Fibroblast of the conjunctiva (primary cell): ENCODE measurements at places on chromosomes 4 and X.
A peak's percentile ranks its signal among the peaks of the same experiment; 100 is the strongest.

- no peak for DNase-seq
Measured at GRCh38 chr4:25984266-25984665, 70.2 kb downstream of the SMIM20 start.

DNA sequence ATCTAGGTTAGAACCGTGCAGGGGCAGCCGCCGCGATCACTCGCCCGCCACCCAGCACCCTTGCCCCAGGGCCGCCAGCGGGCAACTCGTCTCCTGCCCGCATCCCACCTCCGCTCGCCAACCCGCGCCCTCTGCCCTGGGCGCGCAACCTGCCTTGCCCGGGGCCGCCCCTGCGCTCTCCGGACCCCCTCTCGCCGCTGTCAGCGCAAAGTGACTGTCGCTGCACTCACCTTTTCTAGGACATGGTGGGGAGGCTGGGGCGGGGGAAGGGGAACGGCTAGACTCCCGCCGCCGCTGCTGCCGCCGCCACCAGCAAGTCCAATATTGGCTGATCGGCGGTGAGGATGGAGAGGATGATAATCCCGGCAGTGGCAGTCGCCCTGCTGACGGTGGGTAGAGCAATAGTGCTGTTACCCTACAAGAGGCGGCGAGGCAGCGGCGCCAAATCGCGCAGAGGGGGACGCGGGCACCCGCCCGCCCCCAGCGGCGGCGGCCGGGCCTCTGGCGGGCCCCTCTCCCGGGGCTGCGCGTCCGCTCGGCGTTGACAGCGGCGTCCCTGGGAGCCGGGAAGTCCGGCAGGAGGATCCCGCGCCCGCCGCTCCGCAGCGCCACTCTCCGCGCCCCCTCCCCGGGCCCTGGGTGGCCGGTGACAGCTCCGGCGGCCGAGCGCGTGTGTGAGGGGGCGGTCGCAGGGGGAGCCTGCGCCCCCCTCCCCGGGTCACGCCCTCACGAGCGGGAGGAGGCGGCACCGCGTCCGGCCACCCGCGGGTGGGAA, 2.3 kb upstream of the NR3C2 start:
- no peak for DNase-seq

- DNase-seq = no peak
Measured at GRCh38 chr4:108458681-108459080, 161.7 kb upstream of the RPL34 start.

DNA sequence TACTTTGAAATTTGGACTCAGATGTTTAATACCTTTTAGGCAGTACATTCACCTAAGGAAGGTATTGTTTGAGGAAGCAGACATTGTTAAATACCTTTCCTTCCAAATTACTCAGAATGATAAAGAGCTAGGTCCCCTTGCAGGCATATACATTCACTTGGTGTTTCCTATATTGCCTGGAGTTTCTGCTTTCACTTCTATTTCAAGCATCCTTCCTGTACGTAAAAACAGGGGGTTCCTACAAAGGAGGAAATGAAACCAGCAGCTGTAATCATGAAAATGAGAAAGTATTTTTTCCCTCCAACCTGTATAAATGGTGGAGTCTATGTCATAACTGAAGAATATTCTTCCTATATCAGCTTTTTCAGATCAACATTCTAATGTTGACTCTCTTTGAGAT, 90.4 kb upstream of the RASGEF1B start:
- DNase-seq = no peak

DNA sequence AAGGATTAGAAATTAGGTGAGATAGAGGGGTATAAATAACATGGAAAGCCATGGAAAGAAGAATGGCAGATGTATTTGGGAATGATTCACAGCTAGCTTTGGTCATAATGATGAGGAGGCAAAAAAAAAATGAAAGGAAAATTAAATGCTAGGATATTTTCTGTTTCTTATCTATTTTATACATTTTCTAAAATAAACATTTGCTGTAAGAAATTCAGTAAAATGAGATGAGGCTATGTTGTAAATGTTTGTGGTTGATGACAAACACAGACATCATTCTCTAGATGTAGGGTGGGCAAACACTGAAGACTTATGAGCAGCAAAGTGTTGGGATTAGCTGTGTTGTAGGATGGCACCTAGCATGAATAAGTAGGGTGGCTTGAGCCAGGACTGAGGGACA, 407.1 kb downstream of the IL15 start:
- DNase-seq = no peak

GRCh38 chr4:39825741-39826231, 127.8 kb downstream of the UBE2K start:
- peak; percentile 36 for DNase-seq

GRCh38 chrX:111114806-111115205, 18.8 kb downstream of the PAK3 start:
- DNase-seq = no peak

GRCh38 chr4:17721496-17722355, 59.7 kb downstream of the FAM184B start:
- DNase-seq = peak; percentile 30

DNA sequence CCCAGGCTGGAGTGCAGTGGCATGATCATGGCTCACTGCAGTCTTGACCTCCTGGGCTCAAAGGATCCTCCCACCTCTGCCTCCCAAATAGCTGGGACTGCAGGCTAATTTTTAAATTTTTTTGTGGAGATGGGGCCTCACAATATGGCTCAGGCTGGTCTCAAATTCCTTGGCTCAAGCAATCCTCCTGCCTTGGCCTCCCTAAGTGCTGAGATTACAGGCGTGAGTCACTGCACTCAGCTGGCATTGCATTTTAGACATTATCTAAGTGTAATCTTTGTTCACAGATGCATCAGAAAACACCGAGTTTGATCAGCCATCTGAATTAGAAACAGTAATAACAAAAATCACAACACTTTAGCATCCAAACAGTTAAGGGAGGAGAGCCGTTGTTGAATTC, 53.4 kb upstream of the CBR4 start:
- no peak for DNase-seq

DNA sequence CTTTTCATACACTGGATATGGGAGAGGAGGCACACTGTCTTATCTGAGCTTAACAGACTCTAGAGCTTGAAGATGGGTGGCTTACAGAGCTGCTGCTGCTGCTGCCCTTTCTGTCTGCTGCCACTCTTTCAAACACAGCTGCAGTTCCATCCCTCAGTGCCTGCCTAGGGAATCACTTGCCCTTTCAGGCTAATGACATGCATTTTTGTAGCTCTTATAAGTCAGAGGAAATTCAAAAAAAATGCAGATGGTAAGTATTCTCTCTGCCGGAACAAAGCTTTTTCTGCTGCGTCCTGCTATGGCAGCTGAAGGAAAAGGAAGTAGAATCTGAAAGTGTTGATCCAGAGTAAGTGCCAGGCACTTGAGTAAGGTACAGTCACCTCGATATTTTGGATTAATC, 460.4 kb upstream of the DIAPH2 start:
- no peak for DNase-seq

DNA sequence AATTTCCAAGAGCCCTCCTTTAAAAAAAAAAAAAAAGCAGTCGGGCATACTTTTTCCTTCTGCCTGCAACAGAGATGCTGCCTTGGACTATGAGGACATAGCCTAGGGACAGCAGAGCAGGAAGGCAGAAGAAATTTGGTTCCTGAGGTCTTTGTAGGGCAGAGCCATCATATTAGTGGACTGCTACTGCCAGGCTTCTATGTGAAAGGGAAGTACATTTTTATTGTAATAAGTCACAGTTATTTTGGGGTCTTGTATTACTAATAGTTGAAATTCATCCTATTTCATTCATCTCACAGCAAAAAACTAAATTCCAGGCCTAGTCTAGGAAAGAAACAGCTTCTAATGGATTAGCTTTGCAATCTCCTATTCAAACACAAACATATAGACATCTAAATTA, 211.2 kb downstream of the NSUN7 start:
- no peak for DNase-seq

DNA sequence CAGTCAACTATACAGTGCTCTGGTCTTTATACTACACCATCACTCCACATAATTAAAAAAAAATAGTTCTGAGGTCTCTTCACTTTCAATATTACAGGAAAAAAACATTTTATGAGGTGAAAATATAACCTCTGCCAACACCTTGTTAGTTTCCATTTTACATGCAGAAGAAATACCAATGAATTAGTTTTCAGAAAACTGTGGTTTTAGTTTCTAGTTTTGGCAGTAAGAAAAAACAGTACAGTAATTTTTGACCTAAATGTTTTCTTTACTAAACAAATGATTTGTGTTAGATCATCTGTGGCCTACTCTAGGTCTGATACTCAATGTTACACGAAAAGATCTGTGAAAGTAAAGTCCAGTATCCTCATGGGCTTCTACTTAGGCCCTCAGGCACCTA, 10.0 kb downstream of the SULT1E1 start:
- DNase-seq = no peak

DNA sequence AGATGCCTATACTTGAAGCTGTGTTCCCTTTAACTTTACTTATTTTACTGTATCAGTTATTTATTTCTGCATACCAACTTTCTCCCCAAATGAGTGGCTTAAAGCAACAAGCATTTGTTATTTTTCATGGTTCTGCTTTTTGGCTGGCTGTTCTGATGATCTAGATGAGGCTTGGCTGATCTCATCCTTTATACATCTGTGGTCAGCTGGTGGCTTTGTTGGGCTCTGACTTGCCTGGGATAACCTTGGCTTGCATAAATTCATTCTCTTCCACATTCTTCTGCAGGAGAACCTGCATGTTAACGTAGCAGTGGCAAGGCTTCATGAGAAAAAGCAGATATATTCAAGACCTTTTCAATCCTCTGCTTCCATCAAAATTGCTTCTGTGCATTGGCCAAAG, 1317.6 kb downstream of the ADGRL3 start:
- no peak for DNase-seq

GRCh38 chr4:137623013-137623412, 90.7 kb upstream of the PCDH18 start:
- no peak for DNase-seq

GRCh38 chr4:154160519-154161301, 330.9 kb downstream of the DCHS2 start:
- no peak for DNase-seq

DNA sequence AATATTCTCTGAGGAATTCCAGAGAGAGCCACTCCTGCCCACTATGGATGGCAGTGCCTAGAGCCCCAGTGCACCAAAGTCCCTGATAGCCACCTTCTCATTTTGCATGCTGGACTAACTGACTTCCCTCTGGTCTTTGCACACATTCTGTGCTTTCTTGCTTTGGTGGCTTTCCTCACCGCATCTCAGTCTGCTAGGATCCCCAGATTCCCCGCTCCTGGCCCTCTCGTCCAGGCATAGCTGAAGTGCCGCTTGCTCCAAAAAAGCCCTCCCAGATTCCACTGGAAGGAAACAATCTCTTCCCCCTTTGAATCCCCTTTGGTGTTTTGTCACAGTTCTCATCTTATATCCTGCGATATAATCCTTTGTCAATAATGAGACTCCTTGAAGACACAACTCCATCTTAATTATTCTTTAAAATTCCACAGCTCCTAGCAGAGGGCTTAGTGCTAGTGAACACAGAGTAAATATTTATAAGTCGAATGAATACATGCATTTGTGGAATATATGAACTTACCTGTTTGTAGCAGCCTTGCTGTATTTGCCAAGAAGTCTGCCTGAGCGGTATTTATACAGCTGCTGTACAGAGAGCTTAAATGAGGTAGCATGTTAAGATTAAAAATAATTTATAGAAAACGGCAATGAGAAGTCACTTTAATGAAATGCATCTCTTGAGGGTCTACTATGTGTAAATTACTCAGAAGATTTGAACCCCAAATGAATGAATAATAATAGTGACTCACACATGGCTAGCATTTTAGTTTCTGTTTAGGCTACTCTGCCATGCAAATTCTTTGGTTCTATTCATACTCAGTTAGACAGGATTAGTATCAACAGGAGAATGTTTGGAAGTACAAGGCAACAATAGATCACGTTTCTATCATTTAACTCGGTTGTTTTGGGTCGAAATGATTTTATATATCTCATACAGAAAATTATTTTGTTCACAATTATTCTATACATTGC, 421.9 kb upstream of the TENM3 start:
- no peak for DNase-seq

DNA sequence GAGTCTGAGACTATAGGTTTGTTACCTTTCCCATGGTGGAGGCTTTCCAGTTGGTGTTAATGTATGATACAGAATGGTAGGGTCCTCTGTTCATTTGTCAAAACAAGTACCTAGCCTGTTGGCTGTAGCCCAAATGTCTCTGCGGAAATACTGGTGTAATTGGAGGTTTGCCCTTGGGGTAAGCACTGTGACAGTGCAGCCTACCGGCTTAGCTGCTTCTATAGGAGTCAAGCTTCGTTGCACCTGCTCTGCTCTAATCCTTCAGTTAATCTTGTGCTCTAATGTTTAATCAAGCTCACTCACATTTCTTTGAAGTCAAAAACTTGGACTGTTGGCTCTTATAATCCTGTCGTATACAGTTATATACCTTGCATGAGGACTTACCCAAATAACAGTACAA, 203.4 kb downstream of the CCNG2 start:
- DNase-seq = no peak

- no peak for DNase-seq
Measured at GRCh38 chr4:22490718-22491315, 25.0 kb downstream of the ADGRA3 start.

DNA sequence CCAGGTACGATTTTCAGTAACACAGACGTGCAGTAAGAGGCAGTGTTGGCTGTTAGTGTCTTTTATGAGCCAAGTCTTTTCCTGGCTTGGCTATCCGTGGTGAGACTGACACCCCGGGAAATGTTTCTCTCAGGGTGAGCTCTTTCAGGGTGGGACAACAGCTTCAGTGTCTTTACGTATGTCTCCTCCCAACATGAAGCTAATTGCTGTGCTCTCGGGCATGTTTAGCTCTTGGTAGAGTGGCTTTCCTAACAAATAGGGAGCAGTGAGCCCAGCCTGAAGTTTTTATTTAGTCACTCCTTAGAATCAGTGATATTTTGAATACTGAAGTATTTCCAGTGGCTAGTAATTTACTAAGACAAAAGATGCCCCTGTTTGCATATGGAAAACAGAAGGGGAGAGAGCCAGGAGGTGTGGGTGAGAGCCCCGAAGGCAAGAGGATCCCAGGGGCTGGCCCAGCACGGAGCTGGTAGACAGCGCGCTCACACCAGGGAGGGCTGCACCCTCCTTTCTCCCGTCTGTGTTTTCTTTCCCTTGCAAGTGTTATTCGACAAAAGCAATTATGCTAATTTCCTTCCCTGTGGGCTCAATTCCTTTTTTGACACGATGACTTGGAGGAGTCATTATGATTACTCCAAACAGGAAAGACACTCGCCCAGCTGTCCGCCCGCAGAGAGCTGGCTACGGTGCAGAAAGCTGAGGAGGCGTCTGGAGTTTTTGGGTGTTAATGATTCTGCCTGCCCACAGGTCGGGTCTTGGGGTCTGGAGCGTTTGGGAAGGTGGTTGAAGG, 47.7 kb downstream of the PDGFRA start:
- DNase-seq = no peak

DNA sequence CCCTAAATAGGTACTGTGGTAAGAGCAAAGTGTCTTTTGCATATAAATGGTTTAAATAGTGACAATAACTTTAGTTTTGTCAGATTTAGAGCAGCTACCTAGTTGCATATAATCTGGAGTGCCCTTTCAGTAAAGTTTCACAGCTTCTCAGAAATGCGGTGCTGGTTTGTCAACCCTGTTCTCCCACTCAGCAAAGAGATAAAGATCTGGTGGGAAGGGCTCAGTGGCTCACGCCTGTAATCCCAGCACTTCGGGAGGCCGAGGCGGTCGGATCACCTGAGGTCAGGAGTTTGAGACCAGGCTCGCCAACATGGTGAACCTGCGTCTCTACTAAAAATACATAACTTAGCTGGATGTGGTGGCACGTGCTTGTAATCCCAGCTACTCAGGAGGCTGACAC, 45.6 kb upstream of the TENM3 start:
- DNase-seq = no peak

GRCh38 chr4:8439168-8439567, 1.4 kb downstream of the ACOX3 start:
- no peak for DNase-seq
